ENCODE measurements at places on chromosomes 11 and 22.

- DNase-seq = no peak
Observed at GRCh38 chr22:36349726-36350125, 38.0 kb downstream of the MYH9 start.

GRCh38 chr11:112523477-112523876 lies 262.8 kb upstream of the PLET1 start:
- DNase-seq = peak; percentile 52

GRCh38 chr11:106156290-106156937 lies 79.0 kb downstream of the AASDHPPT start:
- DNase-seq = no peak

GRCh38 chr11:36456156-36456555 lies 53.9 kb downstream of the TRAF6 start:
- DNase-seq = peak; percentile 32

GRCh38 chr11:95305705-95306104 lies 74.7 kb upstream of the SESN3 start:
- DNase-seq = no peak

- DNase-seq = no peak
Observed at GRCh38 chr11:102929166-102929565, 26.4 kb downstream of the MMP13 start.

- no peak for DNase-seq
Observed at GRCh38 chr11:128239306-128239705, 348.1 kb downstream of the ETS1 start.

- DNase-seq = peak; percentile 60
Observed at GRCh38 chr11:6418557-6419008, 311 bp downstream of the APBB1 start.

DNA sequence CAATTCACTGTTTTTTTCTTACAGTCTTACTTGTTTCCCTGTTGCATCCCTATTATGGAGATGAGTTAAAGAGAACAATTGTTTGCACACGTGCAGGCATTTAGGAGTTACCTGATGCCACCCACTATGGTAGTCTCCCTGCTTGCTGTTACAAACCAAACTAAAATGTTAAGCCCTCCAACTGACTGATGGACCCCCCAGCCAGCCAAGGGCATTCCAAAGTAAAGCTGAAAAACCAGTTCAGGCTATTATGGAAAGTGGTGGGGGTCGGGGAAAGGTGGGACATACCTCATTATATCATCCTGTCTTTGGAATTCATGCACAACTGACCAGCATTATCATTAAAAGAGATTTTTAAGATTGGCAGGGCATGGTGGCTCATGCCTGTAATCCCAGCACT lies 47.0 kb upstream of the GNAZ start:
- DNase-seq = no peak
